ENCODE measurements at places on chromosomes 4 and X.

- DNase-seq = no peak
Measured at GRCh38 chr4:188683571-188683970, 544.3 kb downstream of the TRIML1 start.

GRCh38 chr4:136036744-136037143 is 1495.5 kb downstream of the PCDH18 start:
- DNase-seq = no peak

DNA sequence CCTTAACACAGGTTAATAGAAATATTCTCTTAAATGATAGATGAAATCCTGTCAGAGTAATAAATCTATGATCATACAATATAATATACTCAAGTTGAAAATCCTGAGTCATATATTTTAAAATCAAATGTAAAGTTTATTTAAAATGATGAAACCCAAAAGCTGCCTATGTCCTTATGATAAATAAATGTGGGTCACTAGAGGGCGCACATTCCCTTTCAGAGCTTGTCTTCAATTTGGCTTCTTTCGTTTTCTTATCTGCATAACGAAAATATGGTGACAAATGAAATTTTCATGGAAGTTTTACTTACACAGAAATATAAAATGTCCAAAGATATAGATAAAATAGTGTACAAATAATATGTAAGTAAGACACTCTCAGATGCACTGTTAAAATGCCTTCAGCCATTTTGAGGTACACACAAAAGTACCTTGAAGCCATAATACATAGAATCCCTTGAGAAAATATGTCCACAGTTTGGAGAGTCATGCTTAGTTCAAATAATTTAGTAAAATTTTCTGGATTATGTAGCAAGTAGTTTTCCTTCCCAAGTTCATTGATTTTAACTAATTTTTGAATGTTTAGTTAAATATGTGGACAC is 680.4 kb downstream of the DMD start:
- no peak for DNase-seq

DNA sequence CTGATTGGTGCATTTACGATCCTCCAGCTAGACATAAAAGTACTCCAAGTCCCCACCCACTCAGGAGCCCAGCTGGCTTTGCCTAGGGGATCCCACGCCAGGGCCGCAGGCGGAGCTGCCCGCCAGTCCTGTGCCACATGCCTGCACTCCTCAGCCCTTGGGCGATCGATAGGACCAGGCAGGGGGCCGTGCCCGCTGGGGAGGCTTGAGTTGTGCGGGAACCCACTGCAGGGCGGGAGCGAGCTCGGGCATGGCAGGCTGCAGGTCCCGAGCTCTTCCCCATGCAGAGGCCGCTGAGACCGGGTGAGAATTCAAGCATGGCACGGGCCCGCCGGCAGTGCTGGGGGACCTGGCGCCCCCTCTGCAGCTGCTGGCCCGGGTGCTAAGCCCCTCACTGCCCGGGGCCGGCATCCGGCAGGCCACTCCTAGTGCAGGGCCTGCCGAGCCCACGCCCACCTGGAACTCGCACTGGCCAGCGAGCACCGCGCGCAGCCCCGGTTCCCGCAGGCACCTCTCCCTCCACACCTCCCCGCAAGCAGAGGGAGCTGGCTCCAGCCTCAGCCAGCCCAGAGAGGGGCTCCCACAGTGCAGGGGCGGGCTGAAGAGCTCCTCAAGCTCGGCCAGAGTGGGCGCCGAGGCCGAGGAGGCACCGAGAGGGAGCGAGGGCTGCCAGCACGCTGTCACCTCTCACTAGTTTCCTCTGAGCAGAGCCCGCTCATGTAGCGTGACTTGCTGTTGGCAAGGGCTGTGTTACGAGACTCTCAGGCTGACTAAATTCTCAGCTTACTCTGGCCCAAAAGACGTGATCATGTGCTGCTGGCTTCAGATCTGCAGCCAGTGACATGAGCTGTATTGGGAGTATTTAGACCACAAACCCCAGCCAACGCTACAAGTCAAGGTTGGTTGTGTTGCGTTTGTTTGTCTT is 87.5 kb downstream of the TRAPPC11 start:
- no peak for DNase-seq

- DNase-seq = no peak
Measured at GRCh38 chrX:139739138-139739537, 31.2 kb upstream of the MCF2 start.

DNA sequence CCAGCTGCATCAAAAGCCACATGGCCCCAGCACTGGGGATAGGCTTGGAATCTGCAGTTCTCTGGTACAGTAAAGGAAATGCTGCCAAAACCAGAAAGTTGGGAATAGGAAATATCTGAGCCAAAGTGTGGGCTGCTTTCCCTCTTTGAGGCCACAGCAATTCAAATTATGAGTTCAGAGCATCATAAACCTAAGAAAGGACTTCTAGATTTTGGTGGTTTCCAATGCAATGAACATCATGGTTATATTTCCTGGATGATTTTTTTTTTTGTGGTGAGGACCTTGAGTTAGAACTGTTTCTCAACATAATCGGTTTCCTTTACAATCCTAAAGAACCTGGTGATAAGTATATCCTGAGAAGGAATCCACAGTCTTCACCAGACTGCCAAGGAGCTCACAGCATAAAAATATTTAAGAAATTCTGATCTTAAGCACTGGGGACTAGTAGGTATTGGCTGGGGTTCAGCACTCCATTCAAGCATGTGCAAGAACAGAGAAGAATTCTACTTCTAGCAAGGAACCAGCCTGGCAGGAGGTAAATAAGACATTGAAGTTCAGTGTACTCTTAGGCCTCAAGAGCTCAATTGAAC is 29.8 kb upstream of the ARHGAP24 start:
- no peak for DNase-seq

GRCh38 chr4:81096566-81096965 is 66.1 kb downstream of the BMP3 start:
- DNase-seq = no peak

- no peak for DNase-seq
Measured at GRCh38 chr4:93203708-93204107, 624.8 kb upstream of the ATOH1 start.

- no peak for DNase-seq
Measured at GRCh38 chrX:41391606-41392005, 55.5 kb upstream of the NYX start.

GRCh38 chr4:181465826-181466225 is 777.4 kb upstream of the TENM3 start:
- no peak for DNase-seq

GRCh38 chr4:24881508-24882196 is 31.2 kb downstream of the CCDC149 start:
- DNase-seq = no peak

DNA sequence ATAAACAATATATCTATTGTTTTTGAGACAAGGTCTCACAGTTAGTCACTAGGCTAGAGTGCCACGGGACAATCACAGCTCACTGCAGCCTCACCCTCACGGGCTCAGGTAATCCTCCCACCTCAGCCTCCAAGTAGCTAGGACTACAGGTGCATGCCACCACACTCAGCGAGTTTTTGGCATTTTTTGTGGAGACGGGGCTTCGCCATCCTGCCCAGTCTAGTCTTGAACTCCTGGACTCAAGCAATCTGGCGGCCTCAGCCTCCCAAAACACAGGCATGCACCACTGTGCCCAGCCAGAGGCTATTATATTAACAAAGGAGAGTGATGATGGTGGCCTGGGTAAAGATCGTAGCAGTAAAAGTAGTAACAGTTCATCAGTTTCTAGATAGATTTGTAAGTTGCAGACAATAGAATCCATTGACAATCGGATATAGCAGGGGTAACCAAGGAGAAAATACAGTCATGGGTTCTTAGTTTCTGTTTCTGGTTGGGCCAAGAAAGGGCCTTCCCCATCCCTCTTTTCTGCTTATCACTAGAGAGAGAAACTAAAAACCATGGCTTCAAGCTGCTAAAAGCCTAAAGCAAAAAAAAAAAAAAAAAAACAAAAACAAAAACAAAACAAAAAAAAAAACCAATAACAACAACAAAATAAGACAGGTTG is 60.6 kb downstream of the ANXA10 start:
- no peak for DNase-seq

DNA sequence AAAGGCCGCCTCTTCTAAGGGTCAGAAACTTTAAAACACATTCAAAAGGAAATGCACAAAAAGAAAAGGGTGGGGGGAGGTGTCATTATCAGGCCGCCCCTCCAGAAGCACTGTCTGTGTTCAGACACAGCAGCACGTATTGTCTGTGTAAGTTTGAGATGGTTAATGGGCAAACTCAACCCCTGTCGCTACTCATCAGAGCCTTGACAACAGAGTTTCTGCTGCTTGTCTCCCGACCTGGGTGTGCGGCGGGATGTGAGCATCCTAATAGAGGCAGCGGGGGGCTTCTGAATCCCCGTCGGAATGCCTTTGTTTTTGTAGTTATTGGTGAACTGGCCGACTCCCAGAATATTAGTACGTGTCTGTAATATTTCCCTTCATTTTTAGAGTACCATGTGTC is 158.9 kb downstream of the DCTD start:
- DNase-seq = no peak

DNA sequence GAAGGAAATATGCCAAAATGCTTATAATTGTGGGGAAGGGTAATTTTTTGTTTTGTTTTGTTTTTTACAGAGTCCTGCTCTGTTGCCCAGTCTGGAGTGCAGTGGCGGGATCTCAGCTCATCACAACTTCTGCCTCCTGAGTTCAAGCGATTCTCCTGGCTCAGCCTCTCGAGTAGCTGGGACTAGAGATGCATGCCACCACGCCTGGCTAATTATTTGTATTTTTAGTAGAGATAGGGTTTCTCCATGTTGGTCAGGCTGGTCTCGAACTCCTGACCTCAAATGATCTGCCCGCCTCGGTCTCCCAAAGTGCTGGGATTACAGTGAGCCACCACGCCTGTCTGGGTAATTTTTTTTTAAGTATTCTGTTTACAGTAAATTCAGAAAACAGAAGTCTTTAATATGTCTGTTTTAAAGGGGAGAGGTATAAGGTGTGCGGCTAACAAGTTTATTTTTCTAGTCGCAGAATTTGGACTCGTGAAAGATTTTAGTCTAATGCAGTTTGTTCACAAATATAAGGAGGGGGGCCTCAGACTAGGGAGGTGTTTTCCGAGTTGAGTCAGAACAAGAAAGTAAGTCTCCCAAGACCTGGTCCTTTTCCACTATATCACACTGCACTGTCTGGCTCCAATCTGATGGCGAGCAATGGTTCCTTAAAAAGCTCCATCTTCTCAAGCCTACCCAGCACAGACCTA is 1.5 kb downstream of the ACSL1 start:
- no peak for DNase-seq

DNA sequence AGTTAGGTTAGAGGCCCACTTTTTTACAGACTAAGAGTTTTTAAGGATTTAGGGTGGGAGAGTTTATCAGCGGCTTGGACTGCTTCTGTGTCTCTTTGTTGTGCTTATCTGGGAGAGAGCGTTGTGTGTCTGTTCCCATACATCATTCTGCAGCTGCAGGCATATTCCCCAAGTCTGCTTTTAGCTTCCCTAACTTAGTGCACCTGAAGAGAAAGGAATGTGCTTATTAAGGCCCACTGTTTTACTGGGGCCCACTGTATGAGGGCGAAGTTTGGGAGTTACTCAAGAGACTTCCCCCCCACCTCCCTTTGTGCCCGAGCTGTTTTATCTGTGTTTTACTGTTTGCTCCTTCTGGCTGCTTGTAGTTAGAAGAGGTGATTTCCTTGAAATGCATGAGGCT is 31.9 kb downstream of the ART3 start:
- no peak for DNase-seq

GRCh38 chr4:129455482-129455881 is 359.5 kb downstream of the C4orf33 start:
- no peak for DNase-seq

DNA sequence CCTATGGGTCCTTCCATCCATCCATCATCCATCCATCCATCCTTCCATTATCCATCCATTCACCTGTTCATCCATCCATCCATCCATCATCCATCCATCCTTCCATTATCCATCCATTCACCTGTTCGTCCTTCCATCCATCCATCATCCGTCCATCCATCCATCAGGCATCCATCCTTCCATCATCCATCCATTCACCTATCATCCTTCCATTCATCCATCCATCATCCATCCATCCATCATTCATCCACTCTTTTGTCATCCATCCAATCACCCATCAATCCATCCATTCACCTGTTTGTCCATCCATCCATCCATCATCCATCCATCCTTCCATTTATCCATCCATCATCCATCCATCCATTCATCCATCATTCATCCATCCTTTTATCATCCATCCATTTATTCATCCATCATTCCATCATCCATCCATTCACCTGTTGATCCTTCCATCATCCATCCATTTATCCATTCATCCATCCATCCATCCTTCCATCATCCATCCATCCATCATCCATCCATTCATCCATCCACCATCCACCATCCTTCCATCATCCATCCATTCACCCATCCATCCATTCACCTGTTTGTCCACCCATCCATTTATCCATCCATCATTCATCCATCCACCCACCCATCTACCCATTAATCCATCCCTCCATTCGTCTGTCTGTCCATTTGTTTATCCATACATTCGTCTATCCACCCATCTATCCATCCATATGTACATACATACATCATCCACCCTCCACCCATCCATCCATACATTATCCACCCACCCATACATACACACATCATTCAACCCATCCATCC is 34.8 kb downstream of the SH3TC1 start:
- DNase-seq = no peak

DNA sequence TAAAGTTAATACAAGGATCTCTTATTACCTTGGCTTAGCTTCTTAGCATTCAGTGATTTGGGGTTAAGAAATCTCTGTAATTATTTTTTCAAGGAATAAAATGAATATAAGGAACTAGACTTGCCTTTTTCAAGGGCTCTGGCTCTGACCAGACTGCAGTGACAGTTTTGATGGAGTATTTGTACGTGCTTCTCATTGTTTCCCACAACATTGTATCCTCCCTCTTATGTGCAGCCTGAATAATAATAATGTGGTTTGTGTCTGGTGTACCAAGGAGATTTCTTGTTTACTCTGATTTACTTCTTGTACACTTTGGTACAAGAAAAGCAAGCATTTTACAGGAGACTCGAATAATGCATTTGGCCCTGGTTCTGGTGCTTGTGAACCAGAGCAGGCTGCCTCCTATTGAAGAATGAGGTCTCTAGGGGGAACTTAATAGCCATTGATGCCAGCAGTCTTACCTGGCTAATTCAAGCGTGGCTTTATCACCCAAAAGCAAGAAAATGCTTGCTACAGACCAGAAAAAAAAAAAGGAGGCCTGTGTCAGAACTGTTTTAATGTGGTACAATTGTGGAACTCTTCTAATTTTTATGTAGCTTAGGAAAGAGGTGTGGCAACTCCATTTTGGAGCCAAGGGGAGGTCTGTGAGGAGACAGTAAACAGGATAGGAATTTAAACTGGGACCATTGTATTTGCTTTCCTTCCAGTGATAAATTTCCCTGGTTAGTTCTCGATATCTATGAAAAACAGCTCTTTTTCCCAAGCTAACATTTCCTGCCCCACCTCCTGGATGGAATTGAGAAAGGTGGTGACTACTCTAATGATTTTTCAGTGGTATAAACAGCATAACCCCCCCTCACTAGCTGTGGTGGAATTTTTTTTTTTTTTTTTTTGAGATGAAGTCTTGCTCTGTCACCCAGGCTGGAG is 5.6 kb downstream of the OTC start:
- no peak for DNase-seq

DNA sequence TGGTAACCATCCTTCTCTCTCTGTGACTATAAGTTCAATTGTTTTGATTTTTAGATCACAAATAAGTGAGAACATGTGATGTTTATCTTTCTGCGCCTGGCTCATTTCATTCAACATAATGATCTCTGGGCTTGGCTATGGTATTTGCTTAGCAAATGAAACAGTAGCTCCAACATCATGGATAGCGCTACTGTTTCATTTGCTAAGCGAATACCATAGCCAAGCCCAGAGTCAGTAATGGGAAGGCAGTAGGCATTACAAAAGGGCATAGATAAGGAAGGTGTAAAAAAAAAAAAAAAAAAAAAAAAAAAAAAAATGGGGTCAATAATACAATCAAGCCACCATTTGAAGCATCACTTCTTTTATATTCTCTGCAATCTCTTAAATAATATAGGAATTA is 469.0 kb upstream of the ATOH1 start:
- no peak for DNase-seq

Data from stimulated activated CD4-positive, alpha-beta T cell treated with anti-CD3 and anti-CD28 coated beads, TNF-alpha, amount 100 ng/mL, for 1 hour (primary cell).